Right lobe of liver (tissue), 6 donors: ENCODE measurements at places on chromosomes 3 and 15.

GRCh38 chr3:14619605-14620004, 32.0 kb upstream of the CCDC174 start:
- no peak overlapping the region for H3K27ac ChIP-seq
- no peak for DNase-seq
- H3K4me1 ChIP-seq: no peaks in the 10 kb centered on the region

DNA sequence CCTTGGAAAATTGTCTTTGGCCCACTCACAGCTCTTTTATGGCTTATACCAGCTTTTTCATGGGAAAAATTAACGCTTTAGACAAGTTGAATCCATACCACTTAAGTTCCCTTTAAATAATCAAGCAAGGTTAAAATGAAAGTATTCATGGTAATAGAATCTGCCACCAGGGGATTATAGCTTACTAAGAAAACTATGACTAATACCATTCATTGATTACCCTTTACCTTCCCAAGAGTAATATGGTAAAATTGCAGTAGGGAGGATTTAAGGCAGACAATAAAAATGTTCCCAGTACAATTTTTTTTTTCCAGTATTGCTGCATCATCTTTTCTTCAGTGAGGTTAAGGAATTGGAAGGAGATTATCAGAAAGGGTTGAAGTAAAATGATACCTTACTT, 641.1 kb upstream of the NAALADL2 start:
- no peaks in the 10 kb centered on the region for H3K4me1 ChIP-seq
- H3K4me3 ChIP-seq: no peak overlapping the region
- H3K27me3 ChIP-seq: no peaks in the 10 kb centered on the region
- no peaks in the 10 kb centered on the region for H3K36me3 ChIP-seq
- no peak for DNase-seq

GRCh38 chr15:41989573-41990242, 17.4 kb upstream of the EHD4 start:
- H3K36me3 ChIP-seq: no peaks in the 10 kb centered on the region
- peak; percentile 85 for DNase-seq
- H3K27me3 ChIP-seq: no peaks in the 10 kb centered on the region
- H3K27ac ChIP-seq: no peak overlapping the region

DNA sequence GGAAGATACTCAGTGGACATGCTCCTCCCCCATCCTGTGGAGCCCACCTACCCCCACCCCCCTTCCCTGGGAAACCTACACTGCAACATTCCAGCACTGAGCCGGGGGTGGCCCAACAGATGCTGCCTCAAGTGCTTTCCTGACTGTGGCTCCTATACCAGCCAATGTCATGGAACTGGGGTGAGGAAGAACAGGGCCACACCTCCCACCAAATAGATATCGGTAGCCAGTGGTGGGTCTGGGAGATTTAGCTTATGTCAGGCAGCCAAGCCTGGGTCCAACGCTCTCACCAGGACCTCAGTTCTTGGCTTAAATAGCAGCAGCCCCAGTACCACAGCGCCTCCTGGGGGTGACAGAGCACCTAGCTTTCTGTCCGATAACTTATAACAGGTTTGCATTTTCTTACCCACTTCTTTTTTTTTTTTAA, 30.3 kb downstream of the CDC25A start:
- no peaks in the 10 kb centered on the region for H3K27me3 ChIP-seq
- H3K27ac ChIP-seq: no peak overlapping the region
- H3K36me3 ChIP-seq: no peaks in the 10 kb centered on the region
- H3K4me3 ChIP-seq: no peak overlapping the region
- no peaks in the 10 kb centered on the region for H3K4me1 ChIP-seq

DNA sequence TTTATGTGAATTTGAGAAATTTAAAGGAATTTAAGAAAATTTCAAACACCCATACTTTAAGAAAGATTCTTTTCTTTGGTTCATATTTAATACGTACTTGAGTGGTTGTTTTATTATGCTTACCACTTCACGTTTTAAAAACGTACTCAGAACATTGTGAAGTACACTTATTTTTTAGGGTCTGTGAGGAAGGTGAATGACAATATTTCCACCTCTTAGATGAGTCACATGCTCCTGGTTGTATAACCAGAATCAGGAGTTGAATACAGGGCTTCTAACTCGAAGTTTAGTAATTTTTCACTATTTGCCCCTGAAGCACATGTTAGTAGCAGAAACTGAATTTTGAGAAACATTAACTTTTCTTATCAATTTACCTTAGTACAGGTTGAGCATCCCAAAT, 7.5 kb downstream of the SKIL start:
- H3K27ac ChIP-seq: no peak overlapping the region
- no peak overlapping the region for H3K4me3 ChIP-seq
- no peak for DNase-seq
- no peaks in the 10 kb centered on the region for H3K36me3 ChIP-seq
- H3K27me3 ChIP-seq: no peaks in the 10 kb centered on the region
- H3K4me1 ChIP-seq: no peaks in the 10 kb centered on the region

DNA sequence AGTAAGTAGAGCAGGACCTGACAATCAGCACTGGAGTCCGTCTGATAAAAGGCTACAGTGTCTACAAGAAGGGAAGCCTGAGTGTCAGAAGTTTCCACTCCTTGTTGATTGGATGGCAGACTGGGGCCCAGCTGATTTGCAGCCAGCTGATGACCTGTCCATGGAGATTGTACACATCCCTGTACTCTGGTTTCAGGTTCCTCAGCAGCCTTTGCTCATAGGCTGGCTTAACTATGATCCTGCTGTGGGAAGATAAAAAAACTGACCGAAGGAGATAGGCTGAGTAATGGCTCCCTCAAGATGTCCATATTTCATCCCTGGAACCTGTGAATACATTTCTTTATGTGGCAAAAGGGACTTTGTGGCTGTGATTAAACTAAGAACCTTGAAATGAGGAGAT, 11.7 kb upstream of the LACTB start:
- H3K27ac ChIP-seq: no peak overlapping the region
- H3K4me3 ChIP-seq: no peak overlapping the region
- DNase-seq: no peak
- peaks cover 26% of the 10 kb centered on the region for H3K4me1 ChIP-seq

DNA sequence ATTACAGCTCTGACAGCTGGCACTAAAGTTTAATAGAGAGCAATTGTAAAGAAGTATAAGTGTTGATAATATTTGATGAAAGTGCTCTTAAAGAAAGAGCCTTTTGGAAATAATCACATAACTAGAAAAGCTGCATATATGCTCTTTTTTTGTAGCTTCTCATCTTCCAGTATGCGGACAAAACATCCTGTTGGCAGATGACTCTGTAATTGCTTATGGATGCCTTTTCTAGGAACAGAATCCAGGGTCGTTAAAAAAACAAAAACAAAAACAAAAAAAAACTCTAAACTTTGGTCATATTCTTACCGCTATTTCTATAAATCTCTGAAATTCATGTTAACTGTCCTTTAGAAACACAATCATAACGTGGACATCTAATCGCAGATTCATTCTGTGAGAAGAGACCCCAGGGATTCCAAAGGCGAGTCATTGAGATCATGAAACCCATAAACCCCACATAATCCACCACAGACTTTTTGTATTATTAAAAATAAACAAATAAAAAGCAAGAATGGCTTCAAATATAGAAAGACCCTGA, 109.8 kb downstream of the EPHA3 start:
- no peak for DNase-seq
- no peak overlapping the region for H3K27ac ChIP-seq
- no peaks in the 10 kb centered on the region for H3K27me3 ChIP-seq
- H3K36me3 ChIP-seq: no peaks in the 10 kb centered on the region
- H3K4me1 ChIP-seq: no peaks in the 10 kb centered on the region
- H3K4me3 ChIP-seq: no peak overlapping the region

DNA sequence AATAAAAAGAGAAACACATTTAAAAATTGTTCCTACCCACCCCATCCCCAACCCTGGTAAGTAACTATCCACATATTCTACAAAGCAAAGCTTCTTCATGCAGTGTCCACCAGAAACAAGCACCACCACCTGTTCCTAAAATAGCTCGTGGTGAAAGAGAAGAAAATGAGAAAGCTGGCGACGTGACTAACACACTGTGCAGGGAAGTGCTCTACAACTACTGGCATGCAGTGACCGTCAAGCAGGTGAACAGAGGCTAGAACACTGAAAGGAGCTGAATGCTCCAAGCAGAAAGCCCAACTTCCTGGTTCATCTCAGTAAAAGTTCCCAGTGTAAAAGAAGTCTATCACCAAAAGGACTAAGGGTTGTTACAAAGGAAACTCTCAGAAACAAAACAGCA, 80.7 kb downstream of the NR2E3 start:
- DNase-seq: no peak
- no peaks in the 10 kb centered on the region for H3K4me1 ChIP-seq
- no peak overlapping the region for H3K27ac ChIP-seq
- no peaks in the 10 kb centered on the region for H3K27me3 ChIP-seq
- H3K36me3 ChIP-seq: no peaks in the 10 kb centered on the region

- no peak overlapping the region for H3K4me3 ChIP-seq
- H3K27ac ChIP-seq: no peak overlapping the region
- no peaks in the 10 kb centered on the region for H3K36me3 ChIP-seq
- H3K27me3 ChIP-seq: no peaks in the 10 kb centered on the region
These were observed 376.5 kb downstream of the MECOM start for GRCh38 chr3:169286992-169287391.

DNA sequence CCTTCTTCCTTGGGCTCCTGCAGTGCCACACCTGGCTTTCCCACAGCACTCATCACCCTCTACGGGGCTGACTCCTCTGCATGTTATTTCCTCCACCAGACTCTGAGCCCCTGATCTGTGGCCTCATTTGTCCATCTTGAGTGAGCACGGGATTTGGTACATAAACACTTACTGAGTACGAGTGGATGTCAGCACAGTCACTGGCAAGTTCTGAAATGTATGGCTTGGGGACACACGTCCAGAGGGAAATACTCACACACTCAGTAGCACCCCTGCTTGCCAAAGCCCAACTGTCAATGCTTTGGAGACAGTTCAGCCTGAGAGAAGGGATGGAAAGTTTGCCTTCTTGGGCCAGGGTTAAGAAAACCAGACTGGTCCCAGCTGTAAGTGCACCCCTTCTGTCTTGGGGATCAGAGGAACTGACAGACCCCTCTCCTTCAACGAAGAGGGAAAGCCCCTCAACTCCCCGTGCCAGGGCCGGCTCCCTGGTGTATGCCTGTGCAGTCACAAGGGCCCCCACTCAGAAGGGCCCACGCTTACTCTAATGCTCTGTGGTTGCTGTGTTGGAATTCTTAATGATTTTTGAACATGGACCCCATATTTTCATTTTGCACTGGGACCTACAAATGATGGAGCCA, 71.9 kb downstream of the UMPS start:
- H3K4me1 ChIP-seq: peaks cover 16% of the 10 kb centered on the region
- H3K27ac ChIP-seq: no peak overlapping the region
- DNase-seq: no peak
- H3K27me3 ChIP-seq: no peaks in the 10 kb centered on the region
- H3K4me3 ChIP-seq: no peak overlapping the region

GRCh38 chr3:97882975-97883598, 61.3 kb downstream of the CRYBG3 start:
- no peaks in the 10 kb centered on the region for H3K4me1 ChIP-seq
- DNase-seq: no peak
- H3K27ac ChIP-seq: no peak overlapping the region
- no peaks in the 10 kb centered on the region for H3K27me3 ChIP-seq
- no peak overlapping the region for H3K4me3 ChIP-seq
- H3K36me3 ChIP-seq: no peaks in the 10 kb centered on the region

DNA sequence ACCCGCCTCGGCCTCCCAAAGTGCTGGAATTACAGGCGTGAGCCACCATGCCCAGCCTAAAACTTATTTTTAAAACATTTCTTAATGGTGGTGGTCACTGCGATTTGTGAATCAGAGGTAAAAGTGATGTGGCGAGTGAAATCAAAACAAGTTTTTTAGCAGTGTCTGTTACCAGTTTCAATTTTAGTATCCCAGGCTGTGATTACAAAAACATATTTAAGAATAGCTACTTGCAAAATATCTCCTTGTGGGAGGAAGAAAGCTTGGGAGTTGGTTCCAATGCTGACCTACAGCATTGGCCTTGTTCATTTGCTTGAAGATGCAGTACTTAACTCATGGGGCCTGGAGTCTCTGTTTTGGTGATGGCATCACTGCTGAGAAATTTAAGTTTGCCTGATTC, 4.5 kb downstream of the RAB7A start:
- H3K27ac ChIP-seq: no peak overlapping the region
- H3K27me3 ChIP-seq: no peaks in the 10 kb centered on the region
- H3K4me3 ChIP-seq: no peak overlapping the region
- no peaks in the 10 kb centered on the region for H3K36me3 ChIP-seq
- peaks cover 12% of the 10 kb centered on the region for H3K4me1 ChIP-seq
- no peak for DNase-seq

DNA sequence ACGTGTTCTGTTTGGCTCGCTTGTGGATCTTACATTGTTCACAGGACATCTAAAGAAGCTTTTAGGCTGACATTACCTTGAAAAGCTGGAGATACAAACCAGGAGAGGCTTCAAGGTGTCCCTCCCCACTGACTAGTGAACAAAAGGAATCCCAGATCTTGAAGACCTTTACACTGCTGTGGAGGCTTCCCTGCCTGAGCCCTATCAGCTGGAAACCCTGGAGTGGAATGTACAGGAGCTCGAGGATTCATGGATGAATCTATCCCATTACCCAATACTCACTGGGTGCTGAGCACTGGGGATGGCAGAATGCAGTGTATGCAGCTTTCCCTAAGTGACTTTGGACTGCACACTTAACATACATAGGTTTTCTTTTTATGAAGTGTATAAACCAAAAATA, 82.3 kb upstream of the MFGE8 start:
- no peak for DNase-seq
- no peaks in the 10 kb centered on the region for H3K4me1 ChIP-seq
- H3K36me3 ChIP-seq: no peaks in the 10 kb centered on the region
- H3K27me3 ChIP-seq: no peaks in the 10 kb centered on the region
- no peak overlapping the region for H3K27ac ChIP-seq
- no peak overlapping the region for H3K4me3 ChIP-seq

DNA sequence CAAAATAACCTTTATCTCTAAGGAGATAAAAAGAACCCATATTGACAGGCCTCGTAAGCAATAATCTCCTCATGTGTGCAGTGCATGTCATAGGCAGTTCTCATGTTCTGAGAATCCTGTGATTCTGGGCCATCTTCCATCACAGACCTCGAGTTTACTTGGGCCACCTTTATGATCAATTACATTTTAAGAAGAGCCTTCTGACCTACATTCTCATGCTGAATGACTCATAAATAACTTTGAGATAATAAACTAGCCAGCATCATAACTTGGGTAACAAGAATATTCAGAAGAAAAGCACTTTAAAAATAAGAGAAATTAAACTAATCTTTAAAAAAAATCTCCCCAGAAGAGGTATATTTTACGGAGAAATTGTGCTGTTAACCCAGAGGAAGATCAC, 310.7 kb upstream of the ZNF717 start:
- no peaks in the 10 kb centered on the region for H3K36me3 ChIP-seq
- no peak for DNase-seq
- no peaks in the 10 kb centered on the region for H3K27me3 ChIP-seq
- no peaks in the 10 kb centered on the region for H3K4me1 ChIP-seq
- no peak overlapping the region for H3K27ac ChIP-seq
- H3K4me3 ChIP-seq: no peak overlapping the region
